ENCODE measurements at places on chromosomes 12 and 14.
A peak's percentile ranks its signal among the peaks of the same experiment; 100 is the strongest.

- DNase-seq: no peak
Measured at GRCh38 chr12:58367041-58367440, 425.7 kb downstream of the ATP23 start.

DNA sequence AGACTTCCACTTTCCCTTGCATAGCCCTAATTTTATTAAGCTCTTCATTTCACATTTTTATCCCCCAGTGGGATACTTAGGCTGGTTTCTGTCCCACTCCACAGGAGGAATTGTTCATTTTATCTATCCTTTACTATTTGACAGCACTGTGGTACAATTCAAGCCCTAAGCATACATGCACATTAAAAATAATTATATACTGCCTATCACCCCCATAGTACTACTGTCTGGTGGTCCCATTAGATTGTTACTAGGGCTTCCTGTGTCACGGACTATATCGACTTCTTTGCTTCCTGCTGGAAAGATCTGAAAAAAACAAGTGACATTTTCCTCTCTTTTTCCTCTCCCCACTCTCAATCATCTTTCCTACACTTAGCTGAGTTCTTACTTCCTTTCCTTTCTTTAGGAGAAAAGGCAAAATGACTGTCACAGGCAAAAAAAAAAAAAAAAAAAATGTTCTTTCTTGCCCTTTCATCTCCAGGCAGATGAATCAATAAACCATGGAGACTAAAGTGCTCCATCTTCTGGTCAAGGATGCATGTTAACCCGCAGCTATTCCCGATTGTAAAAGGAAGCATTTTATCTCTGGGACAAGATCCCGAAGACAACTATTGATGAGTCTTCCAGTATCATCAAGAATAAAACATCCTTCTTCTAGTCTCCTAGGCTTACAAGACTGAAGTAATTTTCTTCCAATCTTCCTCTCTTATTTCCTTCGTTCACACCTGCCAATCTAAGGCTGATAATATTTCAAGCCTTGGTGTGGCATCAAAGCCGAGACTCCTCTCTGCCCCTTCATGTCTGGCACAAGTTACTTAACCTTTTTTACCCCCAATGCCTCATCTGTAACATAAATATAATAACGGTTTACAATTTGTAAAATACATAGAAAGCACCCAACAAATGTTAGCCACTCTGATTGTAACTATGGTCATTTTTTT lies 94.4 kb upstream of the PLEKHG7 start:
- DNase-seq: no peak

DNA sequence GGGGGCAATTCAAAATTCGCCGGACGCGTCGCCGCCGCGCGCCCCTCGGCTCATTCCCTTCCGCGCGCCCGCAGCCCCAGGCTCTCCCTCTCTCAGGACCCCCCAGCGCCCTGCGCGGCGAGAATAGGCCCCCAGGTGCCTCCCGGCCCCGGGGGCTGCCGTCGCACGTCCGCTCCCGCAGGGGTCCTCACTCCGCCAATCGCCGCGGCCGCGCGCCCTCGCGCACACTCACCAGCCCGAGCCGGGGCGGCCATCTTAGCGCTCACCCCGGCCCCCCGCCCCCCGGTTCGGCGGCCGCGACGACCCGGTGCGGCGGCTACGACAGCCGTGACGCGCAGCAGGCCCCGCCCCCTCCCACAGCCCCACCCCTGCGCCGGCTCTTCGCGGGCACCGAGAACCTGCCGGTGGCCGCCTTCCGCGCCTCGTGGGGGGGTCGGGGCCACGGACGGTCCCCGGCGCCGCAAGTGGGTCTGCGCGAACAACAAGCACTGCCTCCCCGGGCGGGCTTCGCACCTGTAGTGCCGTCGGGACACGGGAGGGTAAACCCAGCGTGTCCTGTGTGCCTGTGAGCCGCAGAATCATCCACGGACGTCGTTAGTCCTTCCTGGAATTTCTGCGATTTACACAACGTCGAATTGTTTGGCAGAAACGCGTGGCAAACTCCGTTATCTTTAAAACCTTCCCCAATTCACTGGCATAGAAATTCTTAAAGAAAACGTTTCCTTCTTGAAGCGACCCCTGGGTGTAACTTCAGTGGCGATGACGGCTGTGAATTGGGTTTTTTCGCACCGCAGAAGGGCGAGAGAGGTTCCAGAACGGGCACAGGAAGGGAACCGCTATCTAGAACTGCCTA lies 2.5 kb downstream of the USP44 start:
- peak; percentile 56 for DNase-seq

DNA sequence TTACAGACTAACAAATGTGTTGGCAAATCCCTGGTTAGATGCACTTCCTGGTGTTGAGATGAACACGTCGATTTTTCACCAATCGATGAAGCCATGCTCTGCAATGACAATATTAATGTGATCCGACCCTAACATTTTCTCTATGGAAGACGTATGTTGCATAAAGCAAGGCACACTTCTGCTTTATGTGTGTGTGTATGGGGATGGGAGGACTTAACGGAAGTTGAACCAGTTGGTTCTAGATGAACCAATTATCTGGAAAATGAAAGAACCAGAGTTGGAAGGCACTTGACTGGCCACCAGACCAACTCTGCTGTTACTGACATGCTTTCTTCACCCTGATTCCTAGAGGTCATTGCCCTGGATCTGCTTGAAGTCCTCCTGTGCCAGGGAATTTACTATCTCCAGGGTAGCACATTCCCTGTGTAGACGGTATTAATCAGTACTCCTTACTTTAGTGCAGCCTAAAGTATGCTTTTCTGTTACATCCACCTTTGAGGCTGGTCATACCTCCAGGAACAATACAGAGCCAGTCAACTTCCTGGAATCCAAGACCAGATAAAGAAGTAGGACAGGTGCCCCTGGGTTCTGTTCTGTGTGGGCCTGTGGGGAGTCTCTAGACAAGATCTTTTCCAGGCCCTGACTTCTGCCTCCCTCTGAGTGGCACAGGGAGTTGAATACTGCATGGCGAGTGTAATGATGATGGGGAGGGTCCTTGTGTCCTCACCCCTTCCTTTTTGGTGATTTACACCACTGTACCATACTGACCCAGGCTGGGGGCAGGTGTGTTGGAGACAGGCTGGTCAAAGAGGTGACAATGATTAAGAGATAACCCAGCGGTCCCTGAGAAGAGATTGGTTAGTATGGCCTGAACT lies 4.1 kb downstream of the SDR39U1 start:
- DNase-seq: no peak

Data from NCI-H2107 (cell line).